Stimulated activated CD4-positive, alpha-beta T cell treated with anti-CD3 and anti-CD28 coated beads, Interleukin-1b, Interleukin-23, amount 100 ng/mL, for 1 hour (primary cell): ENCODE measurements at places on chromosomes 6 and 20.

DNA sequence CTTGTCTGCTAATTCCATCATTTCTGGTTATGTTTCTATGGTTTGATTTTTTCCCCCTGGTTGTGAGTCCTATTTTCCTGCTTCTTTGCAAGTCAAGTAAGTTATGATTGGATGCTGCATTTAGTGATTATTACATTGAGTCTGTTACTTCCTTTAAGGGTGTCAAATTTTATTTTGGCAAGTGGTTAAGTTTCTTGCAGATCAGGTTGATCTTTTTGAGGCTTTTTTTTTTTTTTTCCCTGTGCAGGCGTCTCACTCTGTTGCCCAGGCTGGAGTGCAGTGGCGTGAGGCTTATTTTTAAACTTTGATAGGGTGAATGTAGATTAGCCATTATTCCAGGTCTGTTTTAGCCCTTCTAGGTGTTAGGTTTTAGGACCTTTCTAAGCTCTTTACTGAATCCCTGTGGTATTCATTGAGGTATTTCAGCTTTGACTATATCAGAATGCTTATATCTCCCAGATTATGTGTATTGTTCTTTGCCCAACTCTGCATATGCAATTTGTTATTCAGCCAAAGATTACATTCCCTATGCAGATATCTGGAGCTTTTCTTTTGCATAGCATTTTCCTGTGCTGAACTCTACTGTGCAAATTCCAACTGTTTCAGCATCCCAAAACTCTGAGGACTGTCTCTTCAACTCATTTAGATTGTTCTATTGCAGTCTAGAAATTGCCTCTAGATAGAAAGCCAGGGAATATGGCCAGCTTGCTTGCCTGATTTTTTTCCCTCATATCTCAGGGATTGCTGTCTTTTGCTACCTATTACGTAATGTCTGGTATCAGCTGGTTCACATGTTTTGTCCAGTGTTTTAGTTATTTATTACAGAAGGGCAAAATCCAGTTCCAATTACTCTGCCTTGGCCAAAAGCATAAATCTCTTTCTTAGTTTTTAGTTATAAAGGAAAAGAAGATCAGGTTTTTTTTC is 113.3 kb downstream of the AFG1L start:
- no peak for DNase-seq

- no peak for DNase-seq
These were observed 20.5 kb downstream of the TGM2 start for GRCh38 chr20:38144598-38144973.

- no peak for DNase-seq
These were observed 16.2 kb downstream of the L3MBTL3 start for GRCh38 chr6:130034378-130035146.

GRCh38 chr6:40066372-40066771 is 132.1 kb upstream of the MOCS1 start:
- DNase-seq = no peak

- DNase-seq = no peak
These were observed 84.4 kb upstream of the HDAC2 start for GRCh38 chr6:114055349-114055748.

DNA sequence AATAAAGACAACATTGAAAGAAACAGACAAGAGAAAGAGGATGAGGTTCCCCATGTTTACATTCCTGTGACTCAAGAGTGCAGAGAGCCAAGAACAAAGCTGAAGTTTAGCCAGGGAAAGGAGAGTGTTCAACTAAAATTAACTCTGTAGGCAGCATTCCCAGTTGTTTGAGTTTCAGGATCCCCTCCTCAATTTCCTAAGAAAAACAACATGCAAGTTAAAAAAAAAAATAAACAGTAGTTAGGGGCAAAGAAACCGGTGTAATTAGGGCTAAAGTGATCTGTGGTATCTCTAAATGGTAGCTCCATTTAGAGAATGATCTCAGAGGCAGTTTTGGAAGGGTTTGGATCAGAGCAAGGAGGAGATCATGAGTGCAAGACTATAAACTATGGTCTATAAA is 30.9 kb upstream of the RAB23 start:
- no peak for DNase-seq

- DNase-seq = no peak
These were observed 119.1 kb upstream of the BMP5 start for GRCh38 chr6:55994531-55994930.

DNA sequence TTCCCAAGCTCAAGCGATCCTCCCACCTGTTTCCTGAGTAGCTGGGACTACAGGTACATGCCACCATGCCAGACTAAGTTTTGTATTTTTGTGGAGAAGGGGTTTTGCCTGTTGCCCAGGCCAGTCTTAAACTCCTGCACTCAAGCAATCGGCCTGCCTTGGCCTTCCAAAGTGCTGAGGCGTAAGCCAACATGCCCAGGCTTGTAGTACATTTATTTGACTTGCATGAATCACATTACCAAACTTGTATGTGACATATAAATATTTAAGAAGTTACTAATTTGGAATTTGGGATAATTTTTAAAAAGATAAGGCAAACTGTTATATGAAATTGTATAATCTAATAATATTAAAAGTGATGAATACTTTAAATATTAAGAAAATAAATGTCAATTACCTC is 157.6 kb downstream of the MCHR2 start:
- DNase-seq = no peak

DNA sequence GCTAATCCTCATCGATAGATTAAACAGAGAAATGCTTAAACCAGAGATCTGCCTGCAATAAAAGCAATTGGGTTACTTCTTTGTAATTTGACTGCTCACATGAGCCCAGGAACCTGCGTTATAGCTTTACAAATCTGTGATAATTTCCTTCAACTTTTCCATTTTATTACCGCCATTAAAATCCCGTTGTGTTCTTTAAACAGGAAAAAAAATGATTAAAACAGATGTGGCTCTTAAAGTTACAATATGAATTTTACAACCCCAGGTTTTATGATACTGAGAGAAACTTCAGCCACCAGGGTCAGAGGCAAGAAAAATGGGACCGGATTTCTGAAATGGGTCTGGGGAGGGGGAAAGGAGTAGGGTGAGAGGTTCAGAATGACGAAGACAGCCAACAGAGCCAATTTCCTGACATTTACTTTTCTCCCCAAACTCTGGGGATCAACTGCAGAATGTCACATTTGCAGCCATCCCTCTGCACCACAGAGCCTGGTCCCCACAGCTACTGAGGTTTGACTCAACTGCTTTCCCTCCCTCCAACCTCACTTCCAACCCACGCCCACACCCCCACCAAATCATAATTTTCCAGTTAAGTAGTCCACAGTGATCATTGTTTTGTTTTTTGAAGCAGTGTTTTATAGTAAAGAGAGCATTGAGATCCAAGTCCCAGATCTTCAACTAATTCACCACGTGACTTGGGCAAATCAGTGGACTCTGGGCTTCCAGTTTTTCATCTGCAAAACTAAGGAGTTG is 77.6 kb upstream of the EYA2 start:
- DNase-seq = no peak
